ENCODE measurements at places on chromosomes 5 and 9.
A peak's percentile ranks its signal among the peaks of the same experiment; 100 is the strongest.

GRCh38 chr9:37432020-37432419 lies 9.5 kb downstream of the GRHPR start:
- DNase-seq = no peak

- DNase-seq = no peak
These were observed 63.7 kb downstream of the DENND4C start for GRCh38 chr9:19294219-19294618.

GRCh38 chr9:8030095-8030494 lies 230.5 kb upstream of the DMAC1 start:
- no peak for DNase-seq

DNA sequence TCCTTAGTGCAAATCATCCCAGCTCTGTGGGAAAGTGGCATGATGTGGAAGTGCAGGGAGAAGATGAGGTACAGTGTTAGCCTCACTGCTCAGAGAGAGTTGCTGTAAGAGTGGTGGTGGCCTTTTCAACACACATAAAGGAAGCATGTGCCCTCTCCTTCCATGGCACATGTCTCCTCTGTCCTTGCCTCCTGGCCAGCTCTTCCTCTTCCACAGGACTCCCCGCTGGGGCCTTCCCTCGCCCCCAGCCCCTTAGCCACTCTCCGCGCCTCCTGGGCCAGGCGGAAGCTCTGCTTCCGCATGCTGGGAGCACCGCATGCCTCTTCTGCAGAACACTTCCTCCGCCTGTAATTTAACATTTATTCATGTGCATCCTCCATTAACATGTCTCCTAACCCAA lies 4.8 kb upstream of the KCNMB1 start:
- no peak for DNase-seq

DNA sequence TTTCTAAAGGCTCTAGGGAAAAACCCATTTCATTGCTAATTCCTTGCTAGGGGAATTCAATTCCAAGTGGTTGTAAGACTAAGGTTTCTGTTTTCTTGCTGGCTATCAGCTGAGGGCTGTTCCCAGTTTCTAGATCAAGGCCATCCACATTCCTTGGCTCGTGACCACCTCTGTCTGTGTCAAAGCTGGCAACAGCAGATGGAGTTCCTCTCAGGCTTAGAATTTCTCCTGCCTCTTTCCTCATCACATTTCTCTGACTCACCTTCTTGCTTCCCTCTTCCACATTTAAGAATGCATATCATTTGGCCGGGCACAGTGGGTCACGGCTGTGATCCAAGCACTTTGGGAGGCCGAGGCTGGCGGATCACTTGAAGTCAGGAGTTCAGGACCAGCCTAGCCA lies 19.0 kb downstream of the DAB2IP start:
- peak; percentile 79 for DNase-seq

Measured in testis (tissue), 5 donors.